ENCODE measurements at places on chromosomes 1 and 21.
A peak's percentile ranks its signal among the peaks of the same experiment; 100 is the strongest.

DNA sequence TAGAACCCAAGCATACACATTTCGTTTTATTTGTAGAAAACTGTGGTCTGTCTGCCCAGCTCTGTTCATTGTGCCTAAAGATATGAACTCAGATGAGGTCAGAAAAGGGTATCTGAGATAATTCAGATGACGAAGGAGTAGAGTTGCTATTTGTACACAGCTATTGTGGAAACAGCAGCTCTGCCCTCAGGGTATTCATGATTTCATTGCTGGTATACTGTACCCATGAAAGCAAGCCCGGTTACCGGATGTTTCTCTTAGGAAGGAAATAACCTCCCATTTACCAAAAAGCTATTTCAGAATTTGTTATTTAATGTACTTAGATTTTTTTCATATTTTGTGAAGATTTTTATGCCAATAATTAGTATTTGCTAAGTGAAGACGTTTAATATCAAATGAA, 37.8 kb downstream of the SMAP2 start:
- DNase-seq, result no peak
- H3K36me3 ChIP-seq, result peaks cover 26% of the 10 kb centered on the region
- H3K4me1 ChIP-seq, result peaks cover 6% of the 10 kb centered on the region
- H3K27ac ChIP-seq, result no peak overlapping the region
- no peak overlapping the region for H3K4me3 ChIP-seq

DNA sequence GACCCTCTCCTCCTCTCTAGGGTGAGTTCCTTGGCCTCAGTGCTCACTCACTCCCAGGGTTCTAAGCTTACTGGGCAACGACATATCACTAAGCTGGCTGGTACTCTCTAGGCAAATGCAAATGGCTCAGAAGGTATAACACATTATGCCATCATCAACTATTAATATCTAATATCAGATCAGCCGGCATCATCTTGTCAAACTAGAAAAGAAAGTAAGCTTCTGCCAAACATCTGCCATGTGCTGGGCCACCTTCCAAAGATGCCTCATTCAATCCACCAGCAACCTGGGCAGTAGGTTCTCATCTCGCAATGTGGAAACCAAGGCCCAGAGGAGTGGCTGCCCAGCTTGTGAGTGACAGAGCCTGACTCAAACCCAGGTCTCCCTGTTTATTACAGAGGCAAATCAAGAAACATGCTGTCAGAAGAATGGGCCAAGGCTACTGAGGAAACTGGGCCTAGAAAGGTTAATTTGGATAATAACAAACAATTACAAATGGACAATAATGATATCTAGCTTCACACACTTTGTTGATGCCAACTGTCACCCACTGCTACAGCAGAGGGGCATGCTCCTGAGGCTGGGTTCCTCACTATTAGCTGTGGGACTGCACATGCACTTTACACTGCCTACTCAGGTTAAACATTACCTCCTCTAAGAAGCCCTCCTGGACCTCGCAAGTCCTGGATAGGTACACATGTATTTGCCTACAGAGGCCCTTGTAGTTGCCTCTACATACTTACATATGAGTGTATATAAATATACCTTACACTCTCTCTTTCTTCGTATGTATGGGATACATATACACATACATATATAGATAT, 183.3 kb upstream of the JUN start:
- H3K36me3 ChIP-seq, result no peaks in the 10 kb centered on the region
- H3K4me1 ChIP-seq, result no peaks in the 10 kb centered on the region
- H3K27ac ChIP-seq, result no peak overlapping the region
- DNase-seq, result no peak
- H3K4me3 ChIP-seq, result no peak overlapping the region

- no peaks in the 10 kb centered on the region for H3K27me3 ChIP-seq
- H3K36me3 ChIP-seq, result no peaks in the 10 kb centered on the region
- no peak for DNase-seq
- no peak overlapping the region for H3K4me3 ChIP-seq
These were observed 48.4 kb upstream of the EDARADD start for GRCh38 chr1:236345728-236346127.

DNA sequence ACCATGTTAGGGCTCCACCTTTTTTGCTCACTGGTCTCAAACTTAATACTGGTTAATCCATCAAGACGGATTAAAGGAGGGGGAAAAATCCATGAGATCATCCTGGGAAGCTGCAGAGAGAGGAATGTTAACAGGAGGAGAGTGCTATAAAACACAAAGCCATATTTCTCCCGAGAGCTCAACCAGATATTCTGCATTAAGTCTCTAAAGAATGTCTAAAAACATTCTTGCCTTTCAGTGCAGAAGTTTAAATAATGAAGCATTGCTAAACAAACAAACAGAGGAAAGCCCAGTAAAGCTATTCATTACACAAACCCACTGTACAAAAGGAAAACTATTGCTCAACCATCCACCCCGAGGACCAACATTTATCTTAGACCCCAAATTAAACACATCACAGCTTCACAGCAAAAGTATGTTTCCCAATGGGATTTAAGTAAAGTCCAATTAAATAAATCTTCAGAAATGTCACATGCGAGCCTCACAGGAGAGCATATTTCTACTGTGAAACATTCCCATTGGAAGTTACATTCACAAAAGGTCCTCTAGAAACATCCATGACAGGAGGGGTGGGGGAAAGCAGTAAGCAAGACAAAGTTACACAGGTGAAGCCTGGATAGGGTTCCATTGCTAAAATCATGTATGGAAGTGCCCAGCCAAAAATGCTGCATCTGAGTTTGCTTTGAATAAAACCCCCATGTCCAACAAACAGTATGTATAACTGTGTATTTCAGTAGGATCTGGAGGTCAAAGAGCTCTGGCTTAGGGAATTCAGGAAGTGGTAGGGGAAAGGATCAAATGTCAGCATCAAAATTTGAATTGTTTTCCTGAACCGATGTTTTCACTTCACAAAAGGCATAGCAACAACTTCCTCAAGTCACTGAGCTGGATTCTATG, 23.3 kb downstream of the DUSP10 start:
- H3K36me3 ChIP-seq, result no peaks in the 10 kb centered on the region
- H3K27me3 ChIP-seq, result no peaks in the 10 kb centered on the region
- peaks cover 7% of the 10 kb centered on the region for H3K4me1 ChIP-seq
- no peak for DNase-seq
- H3K27ac ChIP-seq, result no peak overlapping the region
- no peak overlapping the region for H3K4me3 ChIP-seq

DNA sequence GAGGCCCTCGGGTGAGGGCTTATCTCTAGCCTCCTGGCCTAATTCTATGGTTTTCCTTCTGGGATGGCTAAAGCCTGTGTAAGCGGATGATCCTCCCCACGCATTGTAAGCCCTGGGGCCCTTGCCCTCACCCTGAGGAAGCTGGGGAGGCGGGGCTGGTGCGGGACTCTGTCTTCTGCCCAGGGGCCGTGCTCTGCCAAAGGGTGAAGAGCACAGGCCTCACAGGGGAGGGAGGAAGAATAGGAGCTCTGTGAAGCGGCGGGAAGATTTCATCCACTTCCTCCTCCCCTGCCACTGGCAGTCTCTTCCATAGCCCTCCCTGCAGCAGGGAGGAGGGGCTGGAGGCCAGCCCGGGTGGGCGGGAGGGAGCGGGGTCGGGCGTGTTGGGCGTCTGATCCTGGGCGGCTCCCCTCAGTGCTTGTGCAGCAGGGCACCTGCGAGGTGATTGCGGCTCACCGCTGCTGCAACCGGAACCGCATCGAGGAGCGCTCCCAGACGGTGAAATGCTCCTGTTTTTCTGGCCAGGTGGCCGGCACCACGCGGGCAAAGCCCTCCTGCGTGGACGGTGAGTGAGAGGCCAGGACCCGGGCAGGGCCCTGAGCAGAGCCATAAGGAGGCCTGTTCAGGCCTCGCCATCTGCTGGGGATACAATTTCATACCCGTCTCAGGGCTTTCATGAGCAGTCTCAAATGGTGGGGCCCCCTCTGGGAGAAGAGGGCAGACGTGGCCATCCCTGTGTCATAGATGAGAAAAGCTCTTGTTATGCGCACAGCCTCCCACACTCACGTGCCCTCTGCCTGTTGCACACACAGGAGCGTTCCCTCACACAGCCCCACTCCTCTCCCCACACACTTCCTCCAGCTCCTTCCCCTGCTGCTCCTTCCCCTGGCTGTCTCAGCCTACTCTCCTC, 7.7 kb upstream of the PPM1J start:
- no peaks in the 10 kb centered on the region for H3K27me3 ChIP-seq
- DNase-seq, result no peak
- H3K27ac ChIP-seq, result no peak overlapping the region
- no peak overlapping the region for H3K4me3 ChIP-seq
- no peaks in the 10 kb centered on the region for H3K36me3 ChIP-seq

GRCh38 chr1:156114919-156115513, 505 bp downstream of the LMNA start:
- no peak for DNase-seq
- H3K4me3 ChIP-seq, result peak overlapping the region; percentile 87
- peaks cover 39% of the 10 kb centered on the region for H3K36me3 ChIP-seq

GRCh38 chr21:36508948-36509347, 29.0 kb upstream of the CLDN14 start:
- H3K36me3 ChIP-seq, result no peaks in the 10 kb centered on the region
- H3K27ac ChIP-seq, result no peak overlapping the region
- H3K4me3 ChIP-seq, result no peak overlapping the region
- H3K4me1 ChIP-seq, result peaks cover 8% of the 10 kb centered on the region

DNA sequence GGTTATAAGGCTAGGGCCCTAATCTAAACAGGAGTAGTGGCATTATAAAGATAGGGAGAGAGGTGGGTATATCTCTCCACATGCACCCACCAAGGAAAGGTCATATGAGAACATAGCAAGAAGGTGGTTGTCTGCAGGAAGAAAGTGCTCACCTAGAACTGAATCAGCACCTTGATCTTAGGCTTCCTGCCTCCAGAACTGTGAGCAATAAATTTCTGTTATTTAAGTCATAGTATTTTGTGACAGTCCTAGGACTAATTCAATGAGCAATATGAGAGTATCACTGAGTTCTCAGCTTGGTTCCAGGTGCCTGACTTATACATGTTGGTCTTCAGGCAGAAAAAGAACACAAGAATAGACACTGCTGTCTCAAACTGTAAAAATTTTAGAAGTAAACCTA, 51.8 kb downstream of the MRPL39 start:
- H3K36me3 ChIP-seq, result no peaks in the 10 kb centered on the region
- no peak for DNase-seq
- H3K4me3 ChIP-seq, result no peak overlapping the region
- H3K27ac ChIP-seq, result no peak overlapping the region
- no peaks in the 10 kb centered on the region for H3K27me3 ChIP-seq

GRCh38 chr1:51515982-51516648, 3.0 kb downstream of the EPS15 start:
- H3K27me3 ChIP-seq, result no peaks in the 10 kb centered on the region
- H3K27ac ChIP-seq, result peak overlapping the region; percentile 78
- H3K4me3 ChIP-seq, result no peak overlapping the region
- H3K36me3 ChIP-seq, result no peaks in the 10 kb centered on the region

- no peaks in the 10 kb centered on the region for H3K36me3 ChIP-seq
- H3K27me3 ChIP-seq, result no peaks in the 10 kb centered on the region
- no peak overlapping the region for H3K4me3 ChIP-seq
- H3K4me1 ChIP-seq, result peaks cover 4% of the 10 kb centered on the region
These were observed 36.1 kb upstream of the RUNX3 start for GRCh38 chr1:24966121-24966723.

DNA sequence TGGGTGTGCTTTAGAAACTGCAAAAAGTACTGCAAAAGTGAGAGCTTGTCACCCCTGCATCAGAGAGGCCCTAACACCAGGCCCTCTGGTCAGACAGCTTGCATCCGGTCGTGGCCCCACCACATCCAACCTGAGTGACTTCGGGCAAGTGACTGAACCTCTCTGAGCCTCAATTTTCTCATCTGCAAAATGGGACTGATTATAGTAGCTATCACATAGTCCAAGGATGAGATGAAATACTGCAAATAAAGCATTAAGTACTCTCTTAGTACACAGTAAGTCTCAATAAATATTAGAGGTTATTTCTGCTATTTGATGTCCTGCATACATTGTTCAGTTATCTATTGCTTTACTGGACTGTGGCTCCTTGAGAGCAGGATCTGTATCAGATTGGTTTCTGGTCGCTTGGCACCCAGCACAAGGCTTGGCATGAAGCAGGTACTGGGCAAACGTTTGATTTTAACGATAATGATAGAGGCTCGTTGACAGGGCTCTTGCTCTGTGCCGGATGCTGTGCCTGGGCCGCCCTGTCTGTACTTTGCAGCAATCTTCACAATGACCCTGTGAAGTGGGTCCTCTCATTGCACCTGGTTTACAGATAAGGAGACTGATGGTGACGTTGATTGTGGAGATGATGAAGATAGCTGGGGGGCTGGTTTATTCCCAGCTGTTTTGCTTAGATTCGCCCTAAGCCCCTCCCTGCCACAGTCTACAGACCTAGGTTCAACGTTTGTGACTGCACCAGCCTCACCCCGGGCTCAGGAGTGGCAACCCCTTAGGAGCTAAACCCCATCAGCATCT, 43.6 kb downstream of the RAP1GAP start:
- no peak overlapping the region for H3K27ac ChIP-seq
- no peak overlapping the region for H3K4me3 ChIP-seq
- no peaks in the 10 kb centered on the region for H3K36me3 ChIP-seq
- peaks cover 5% of the 10 kb centered on the region for H3K4me1 ChIP-seq
- H3K27me3 ChIP-seq, result no peaks in the 10 kb centered on the region
- no peak for DNase-seq

DNA sequence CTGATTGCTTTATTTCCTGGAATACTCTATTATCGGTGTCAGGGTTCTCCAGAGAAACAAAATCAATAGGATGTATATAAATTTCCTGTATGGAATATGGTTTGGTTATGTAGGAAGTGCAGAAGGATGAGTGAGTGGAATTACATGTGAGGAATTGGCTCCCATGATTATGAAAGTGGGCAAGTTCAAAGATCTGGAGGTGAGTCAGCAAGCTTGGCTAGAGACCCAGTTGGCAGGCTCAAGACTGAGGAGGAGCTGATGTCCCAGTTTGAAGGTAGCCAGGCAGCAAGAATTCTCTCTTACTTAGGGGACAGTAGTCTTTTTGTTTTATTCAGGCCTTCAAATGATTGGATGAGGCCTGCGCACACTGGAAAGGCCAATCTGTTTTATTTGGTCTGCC, 57.5 kb downstream of the MAP3K7CL start:
- H3K27me3 ChIP-seq, result no peaks in the 10 kb centered on the region
- H3K4me1 ChIP-seq, result peaks cover 42% of the 10 kb centered on the region
- H3K36me3 ChIP-seq, result no peaks in the 10 kb centered on the region
- peak overlapping the region; percentile 89 for H3K27ac ChIP-seq

DNA sequence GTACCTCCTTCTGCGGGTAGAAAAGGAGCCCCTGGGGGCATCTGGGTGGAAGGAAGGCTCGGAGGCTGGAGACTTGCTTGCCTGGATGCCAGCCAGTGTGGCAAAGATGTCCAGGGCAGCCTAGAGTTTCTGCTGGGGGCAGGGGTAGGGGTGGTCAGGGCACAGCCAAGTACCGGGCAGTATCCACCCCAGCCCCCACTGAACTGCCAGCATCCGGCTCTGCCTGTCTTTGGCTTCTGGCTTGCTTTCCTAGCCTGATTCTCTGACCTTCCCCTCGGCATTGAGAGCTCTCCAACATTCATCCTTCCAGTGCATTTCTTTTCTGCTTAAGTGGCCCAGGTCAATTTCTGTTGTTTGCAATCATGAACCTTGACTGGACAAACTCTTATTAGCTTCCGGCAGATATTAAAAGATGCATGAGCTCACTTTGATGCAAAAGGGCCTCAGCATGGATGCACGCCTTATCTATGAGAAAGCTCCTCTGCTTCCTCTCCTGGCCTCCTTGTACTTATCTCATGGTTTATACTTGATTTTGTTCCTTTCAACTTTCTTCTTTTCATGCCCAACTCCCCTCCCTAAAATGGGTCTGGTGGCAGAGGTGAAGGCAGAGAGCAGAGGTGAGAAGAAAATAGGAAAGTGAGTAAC, 116.9 kb downstream of the HLCS start:
- H3K4me1 ChIP-seq, result peaks cover 33% of the 10 kb centered on the region
- no peak overlapping the region for H3K4me3 ChIP-seq
- no peak for DNase-seq
- peak overlapping the region; percentile 13 for H3K27ac ChIP-seq
- H3K27me3 ChIP-seq, result no peaks in the 10 kb centered on the region
- H3K36me3 ChIP-seq, result no peaks in the 10 kb centered on the region

All from RWPE2 (cell line).